ENCODE measurements at places on chromosomes 2 and 18. TPM values are rescaled to one million over a fixed set of nuclear protein-coding genes. Genes with fewer than 3 reads are reported as not detected.

Gene ALPI
- total RNA-seq, result not detected

Gene ITPRIPL1
- 3.6 TPM for total RNA-seq

Gene DPYSL5
- total RNA-seq, result not detected

Gene CNTNAP5
- not detected for total RNA-seq

Gene FNDC4
- total RNA-seq, result 16.9 TPM

Gene NEB
- 0.21 TPM for total RNA-seq

Gene PAX8
- total RNA-seq, result 24.3 TPM

Gene ABCB6
- total RNA-seq, result 55.2 TPM

Gene RIT2
- total RNA-seq, result not detected

Gene HOXD3
- not detected for total RNA-seq

Gene TCF23
- not detected for total RNA-seq

Gene FRZB
- total RNA-seq, result under 0.01 TPM

Gene CCDC102B
- not detected for total RNA-seq

Gene SP9
- total RNA-seq, result not detected

Gene MC5R
- total RNA-seq, result not detected

Gene TNFRSF11A
- 0.21 TPM for total RNA-seq
